ENCODE measurements at places on chromosomes 7 and 10.

DNA sequence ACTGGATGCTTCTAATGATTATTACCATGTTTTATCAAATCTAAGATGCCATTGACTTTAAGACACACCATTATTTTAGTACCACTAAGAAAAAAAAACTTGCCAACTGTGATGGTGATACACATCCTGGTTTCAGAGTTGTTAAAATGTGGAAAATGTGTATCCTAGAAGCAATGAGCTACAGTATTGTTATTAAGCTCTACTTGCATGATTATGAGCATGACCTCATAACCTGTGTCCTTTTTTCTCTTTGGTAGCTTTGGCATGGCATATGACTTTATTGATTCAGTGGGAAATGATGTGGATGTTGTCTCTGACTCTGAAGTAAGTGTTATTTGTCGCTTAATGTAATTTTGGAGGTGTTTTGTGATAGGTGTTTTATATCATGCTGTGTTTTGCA lies 3.3 kb downstream of the EDRF1 start:
- DNase-seq, result no peak
- H3K4me1 ChIP-seq, result peaks cover 19% of the 10 kb centered on the region
- no peaks in the 10 kb centered on the region for H3K27me3 ChIP-seq
- H3K36me3 ChIP-seq, result peaks cover 64% of the 10 kb centered on the region
- no peak overlapping the region for H3K27ac ChIP-seq

- no peak for DNase-seq
- H3K27ac ChIP-seq, result no peak overlapping the region
- no peaks in the 10 kb centered on the region for H3K4me1 ChIP-seq
- H3K27me3 ChIP-seq, result no peaks in the 10 kb centered on the region
- no peak overlapping the region for H3K4me3 ChIP-seq
Observed at GRCh38 chr10:131207584-131208532, 103.7 kb downstream of the TCERG1L start.

DNA sequence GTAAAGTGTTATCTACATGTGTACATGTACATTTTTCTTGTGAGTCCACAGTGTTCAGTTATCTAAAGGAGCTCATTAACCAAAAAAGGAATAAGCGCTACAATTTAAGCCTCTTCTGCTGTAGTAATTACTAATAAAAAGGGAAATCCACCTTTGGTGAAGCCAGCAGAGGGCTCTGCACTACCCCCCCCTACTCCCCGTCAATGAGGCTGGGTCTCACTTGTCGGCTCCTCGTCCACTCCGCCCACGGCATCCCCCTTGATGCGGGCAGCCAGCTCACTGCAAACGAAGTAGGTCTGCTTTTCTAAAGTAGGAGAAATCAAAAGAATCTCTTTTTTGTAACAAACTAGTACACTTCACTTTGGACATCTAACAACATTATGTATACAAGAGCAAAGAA lies 4.7 kb upstream of the WASHC2A start:
- H3K4me1 ChIP-seq, result peaks cover 4% of the 10 kb centered on the region
- H3K4me3 ChIP-seq, result no peak overlapping the region
- no peak overlapping the region for H3K27ac ChIP-seq
- H3K36me3 ChIP-seq, result no peaks in the 10 kb centered on the region

DNA sequence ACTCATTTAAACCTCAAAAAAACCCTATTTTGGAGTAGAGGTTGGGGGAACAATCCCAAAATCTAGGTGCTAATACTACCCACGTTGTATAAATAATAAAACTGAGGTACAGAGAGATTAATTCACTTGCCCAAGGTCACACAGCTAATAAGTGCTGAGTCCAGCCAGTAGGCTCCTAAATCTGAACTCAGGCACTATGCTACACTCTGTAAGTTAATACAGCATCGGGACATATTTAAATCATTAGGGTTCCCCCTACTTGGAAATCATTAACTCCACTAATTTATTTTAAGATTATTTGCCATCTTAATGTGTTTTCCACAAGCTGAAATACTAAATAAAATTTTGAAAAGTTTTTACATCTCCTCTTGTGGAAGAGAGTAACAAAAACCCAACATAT lies 24.2 kb downstream of the PIP4K2A start:
- H3K4me1 ChIP-seq, result peaks cover 58% of the 10 kb centered on the region
- H3K4me3 ChIP-seq, result no peak overlapping the region
- H3K27me3 ChIP-seq, result no peaks in the 10 kb centered on the region
- peaks cover 2% of the 10 kb centered on the region for H3K36me3 ChIP-seq

GRCh38 chr7:155683098-155683497 lies 38.6 kb downstream of the RBM33 start:
- H3K4me3 ChIP-seq, result no peak overlapping the region
- peaks cover 3% of the 10 kb centered on the region for H3K4me1 ChIP-seq
- peaks cover 32% of the 10 kb centered on the region for H3K36me3 ChIP-seq

GRCh38 chr7:142616842-142617241 lies 132.4 kb upstream of the PRSS1 start:
- H3K27me3 ChIP-seq, result no peaks in the 10 kb centered on the region
- no peak overlapping the region for H3K27ac ChIP-seq
- no peak for DNase-seq
- H3K4me3 ChIP-seq, result no peak overlapping the region
- no peaks in the 10 kb centered on the region for H3K4me1 ChIP-seq

GRCh38 chr10:94524711-94525110 lies 20.9 kb upstream of the HELLS start:
- H3K27me3 ChIP-seq, result no peaks in the 10 kb centered on the region
- H3K4me3 ChIP-seq, result no peak overlapping the region
- no peak overlapping the region for H3K27ac ChIP-seq
- no peaks in the 10 kb centered on the region for H3K36me3 ChIP-seq

GRCh38 chr10:124350806-124351205 lies 67.9 kb downstream of the OAT start:
- no peak overlapping the region for H3K27ac ChIP-seq
- H3K27me3 ChIP-seq, result no peaks in the 10 kb centered on the region

DNA sequence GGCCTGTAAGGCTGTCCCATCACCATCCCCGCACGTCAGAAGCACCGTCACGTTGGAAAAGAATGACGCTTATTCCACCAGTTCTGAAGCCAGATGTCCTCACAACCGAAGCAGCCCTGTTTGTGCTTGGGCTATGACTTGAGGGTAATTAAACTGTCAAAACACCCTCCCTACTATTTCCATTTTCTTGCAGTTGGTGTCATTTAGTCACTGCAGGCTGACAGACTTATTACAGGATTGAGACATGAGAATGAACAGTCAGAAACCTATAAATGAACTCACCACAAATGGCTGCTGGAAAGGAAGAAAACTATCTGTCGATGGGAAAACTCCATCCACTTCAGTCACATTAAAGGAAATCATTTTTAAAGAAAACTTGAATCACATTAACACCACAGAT lies 85.3 kb downstream of the VOPP1 start:
- H3K27ac ChIP-seq, result no peak overlapping the region
- H3K4me1 ChIP-seq, result peaks cover 16% of the 10 kb centered on the region
- no peaks in the 10 kb centered on the region for H3K27me3 ChIP-seq

- no peaks in the 10 kb centered on the region for H3K4me1 ChIP-seq
- peaks cover 15% of the 10 kb centered on the region for H3K27me3 ChIP-seq
- no peak for DNase-seq
Observed at GRCh38 chr7:94400643-94401427, 6.1 kb downstream of the COL1A2 start.

GRCh38 chr10:98170249-98171117 lies 36.0 kb downstream of the R3HCC1L start:
- no peaks in the 10 kb centered on the region for H3K4me1 ChIP-seq
- DNase-seq, result no peak
- H3K27ac ChIP-seq, result no peak overlapping the region
- H3K27me3 ChIP-seq, result no peaks in the 10 kb centered on the region

GRCh38 chr7:39567294-39567693 lies 1.1 kb downstream of the YAE1 start:
- peaks cover 5% of the 10 kb centered on the region for H3K4me1 ChIP-seq
- no peak for DNase-seq
- peaks cover 8% of the 10 kb centered on the region for H3K36me3 ChIP-seq
- H3K27me3 ChIP-seq, result no peaks in the 10 kb centered on the region
- H3K27ac ChIP-seq, result no peak overlapping the region
- H3K4me3 ChIP-seq, result no peak overlapping the region

- no peak overlapping the region for H3K4me3 ChIP-seq
- H3K27ac ChIP-seq, result no peak overlapping the region
- peaks cover 4% of the 10 kb centered on the region for H3K4me1 ChIP-seq
- DNase-seq, result no peak
Observed at GRCh38 chr10:75079436-75080083, 31.9 kb upstream of the SAMD8 start.

DNA sequence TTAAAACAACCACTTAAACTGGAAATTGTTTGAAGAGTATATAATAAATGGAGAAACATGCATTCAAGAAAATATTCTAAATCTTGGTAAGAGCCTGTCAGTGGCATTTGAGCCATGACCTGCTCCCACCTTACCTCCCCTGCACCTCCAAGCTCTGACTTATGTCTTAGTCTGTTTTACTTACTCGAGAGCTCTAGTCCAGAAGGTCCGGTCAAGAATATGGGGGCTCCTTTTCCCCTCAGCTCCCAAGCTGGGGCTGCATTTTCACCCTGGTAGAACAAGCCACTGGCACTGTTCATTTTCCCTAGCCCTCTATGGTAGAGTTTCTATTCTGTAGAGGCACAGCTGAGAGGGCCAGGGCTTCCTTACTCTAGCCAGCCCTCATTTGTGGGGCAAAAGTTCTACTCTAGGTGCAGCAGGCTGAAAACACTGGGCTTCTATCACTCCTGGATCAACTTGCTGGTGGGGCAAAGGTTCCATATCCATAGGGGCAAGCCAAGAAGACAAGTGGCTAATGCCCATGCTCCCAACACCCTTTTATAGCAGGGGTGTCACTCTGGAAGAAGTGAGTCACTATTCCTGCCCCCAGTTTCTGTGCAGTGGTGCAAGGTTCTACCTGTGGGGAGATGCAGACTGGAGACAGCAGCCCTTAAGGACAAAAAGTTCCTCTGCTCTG lies 40.6 kb downstream of the ZNF438 start:
- H3K4me1 ChIP-seq, result no peaks in the 10 kb centered on the region
- no peak overlapping the region for H3K4me3 ChIP-seq
- no peaks in the 10 kb centered on the region for H3K27me3 ChIP-seq
- no peak for DNase-seq
- H3K36me3 ChIP-seq, result no peaks in the 10 kb centered on the region

DNA sequence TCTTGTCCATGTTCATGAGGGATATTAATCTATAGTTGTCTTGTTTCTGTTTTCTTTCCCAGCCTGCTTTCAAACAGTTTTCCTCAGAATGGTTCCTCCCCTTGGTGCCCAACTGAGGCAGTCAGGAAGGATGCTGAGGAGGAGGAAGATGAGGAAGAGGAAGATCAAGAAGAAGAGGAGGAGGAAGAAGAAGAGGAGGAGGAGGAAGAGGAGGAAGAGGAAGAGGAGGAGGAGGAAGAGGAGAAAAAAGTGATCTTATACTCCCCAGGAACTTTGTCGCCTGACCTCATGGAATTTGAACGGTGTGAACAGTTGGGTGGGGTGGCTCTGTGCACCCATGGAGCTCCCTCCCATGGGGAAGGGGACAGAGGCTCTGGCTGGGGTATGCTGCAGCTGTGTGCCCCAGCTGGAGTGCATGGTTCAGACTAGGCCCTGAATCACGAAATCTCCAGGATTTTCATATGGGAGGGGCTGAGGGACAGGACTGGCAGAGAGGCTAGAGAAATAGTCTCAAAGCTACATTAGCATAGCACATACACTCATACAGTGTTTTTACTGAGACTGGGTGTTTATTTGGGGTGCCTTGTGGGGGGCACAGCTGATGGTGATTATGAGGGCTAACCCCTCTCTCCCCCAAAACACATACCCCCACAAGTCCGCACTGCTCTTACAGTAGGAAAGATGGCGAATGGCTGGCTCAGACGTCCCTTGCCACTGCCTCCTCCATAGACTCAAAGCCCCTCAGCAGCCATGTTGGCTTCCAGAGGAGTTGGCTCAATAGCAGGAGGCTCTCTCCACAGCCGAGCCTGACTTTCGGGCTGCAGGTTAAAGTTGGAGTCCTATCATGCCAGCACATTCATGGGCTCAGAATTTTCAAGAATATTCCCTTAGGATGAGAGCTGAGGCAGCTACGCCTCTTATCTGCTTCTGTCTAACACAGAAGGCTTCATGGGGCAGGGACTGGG lies 11.9 kb downstream of the STRA8 start:
- DNase-seq, result no peak
- no peaks in the 10 kb centered on the region for H3K27me3 ChIP-seq
- no peak overlapping the region for H3K27ac ChIP-seq

DNA sequence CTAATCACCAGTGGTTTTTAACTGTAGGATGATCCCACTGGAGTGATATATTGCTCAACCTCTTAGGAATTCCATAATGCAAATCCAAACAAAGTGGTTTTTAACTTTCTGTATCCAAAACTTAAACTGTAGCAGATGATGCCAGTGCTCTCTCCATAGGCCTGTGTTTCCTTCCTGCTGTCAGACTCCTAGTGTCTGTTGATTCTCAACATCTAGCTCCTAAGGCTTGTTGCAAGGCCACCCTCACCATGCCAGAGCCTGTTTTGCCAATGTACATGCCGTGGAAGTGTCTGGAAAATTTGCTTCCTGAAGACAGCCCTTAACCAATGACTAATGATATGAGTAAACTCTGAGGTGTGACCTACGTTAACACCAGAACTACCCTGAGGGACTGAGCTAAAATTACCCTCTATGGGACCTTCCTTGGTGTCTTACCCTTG lies 39.3 kb downstream of the C1GALT1 start:
- no peak for DNase-seq
- no peak overlapping the region for H3K4me3 ChIP-seq
- no peak overlapping the region for H3K27ac ChIP-seq
- no peaks in the 10 kb centered on the region for H3K27me3 ChIP-seq

DNA sequence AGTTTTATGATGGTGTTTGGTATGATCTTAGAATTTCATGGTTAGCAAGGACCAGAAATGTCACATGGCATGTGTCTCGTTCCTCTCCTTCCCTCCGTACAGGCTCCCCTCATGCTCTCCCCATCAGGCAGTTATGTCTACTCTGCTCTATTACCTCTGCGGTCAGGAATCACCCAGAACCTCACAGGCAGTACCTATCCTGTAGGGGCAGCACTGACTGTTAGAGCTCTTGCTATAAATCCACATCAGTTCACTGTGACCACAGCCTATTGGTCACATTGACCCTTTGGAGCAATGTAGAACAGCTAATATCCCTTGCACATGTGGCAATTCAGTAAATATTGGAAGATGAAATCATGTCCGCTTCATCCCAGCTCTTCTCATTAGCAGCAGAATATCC lies 151.8 kb downstream of the WNT2 start:
- H3K4me3 ChIP-seq, result no peak overlapping the region
- DNase-seq, result no peak
- no peaks in the 10 kb centered on the region for H3K4me1 ChIP-seq
- H3K36me3 ChIP-seq, result no peaks in the 10 kb centered on the region

DNA sequence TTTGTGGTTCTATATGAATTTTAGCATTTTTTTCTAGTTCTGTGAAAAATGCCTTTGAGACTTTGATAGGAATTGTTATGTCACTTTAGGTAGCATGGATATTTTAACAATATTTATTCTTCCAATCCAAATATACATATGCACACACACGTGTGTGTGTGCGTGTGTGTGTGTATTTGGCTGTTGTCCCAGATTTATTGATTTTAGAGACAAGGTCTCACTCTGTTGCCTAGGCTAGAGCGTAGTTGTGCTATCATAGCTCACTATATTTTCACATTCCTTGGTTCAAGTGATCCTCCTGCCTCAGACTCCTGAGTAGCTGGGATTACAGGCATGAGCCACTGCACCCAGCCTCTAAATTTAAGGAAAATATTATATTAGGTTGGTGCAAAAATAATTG lies 162.5 kb upstream of the TRIM24 start:
- DNase-seq, result no peak
- H3K27ac ChIP-seq, result no peak overlapping the region
- no peaks in the 10 kb centered on the region for H3K27me3 ChIP-seq
- no peaks in the 10 kb centered on the region for H3K36me3 ChIP-seq

- peaks cover 3% of the 10 kb centered on the region for H3K4me1 ChIP-seq
- no peak for DNase-seq
- H3K27ac ChIP-seq, result no peak overlapping the region
- no peaks in the 10 kb centered on the region for H3K27me3 ChIP-seq
- H3K36me3 ChIP-seq, result no peaks in the 10 kb centered on the region
- no peak overlapping the region for H3K4me3 ChIP-seq
Observed at GRCh38 chr10:33032654-33033151, 74.7 kb upstream of the ITGB1 start.

Data from natural killer cell (primary cell).